ENCODE measurements at places on chromosomes 7 and 10. TPM values are rescaled to one million over a fixed set of nuclear protein-coding genes. Genes with fewer than 3 reads are reported as not detected.

ANKRD7 gene
- 0.40 TPM for total RNA-seq

FAM25G gene
- total RNA-seq = not detected

ZNF467 gene
- total RNA-seq = 4.5 TPM

FRMPD2 gene
- total RNA-seq = 0.16 TPM

IFIT1 gene
- 43.3 TPM for total RNA-seq

CRYGN gene
- not detected for total RNA-seq

ANK3 gene
- total RNA-seq = 262 TPM

DNA sequence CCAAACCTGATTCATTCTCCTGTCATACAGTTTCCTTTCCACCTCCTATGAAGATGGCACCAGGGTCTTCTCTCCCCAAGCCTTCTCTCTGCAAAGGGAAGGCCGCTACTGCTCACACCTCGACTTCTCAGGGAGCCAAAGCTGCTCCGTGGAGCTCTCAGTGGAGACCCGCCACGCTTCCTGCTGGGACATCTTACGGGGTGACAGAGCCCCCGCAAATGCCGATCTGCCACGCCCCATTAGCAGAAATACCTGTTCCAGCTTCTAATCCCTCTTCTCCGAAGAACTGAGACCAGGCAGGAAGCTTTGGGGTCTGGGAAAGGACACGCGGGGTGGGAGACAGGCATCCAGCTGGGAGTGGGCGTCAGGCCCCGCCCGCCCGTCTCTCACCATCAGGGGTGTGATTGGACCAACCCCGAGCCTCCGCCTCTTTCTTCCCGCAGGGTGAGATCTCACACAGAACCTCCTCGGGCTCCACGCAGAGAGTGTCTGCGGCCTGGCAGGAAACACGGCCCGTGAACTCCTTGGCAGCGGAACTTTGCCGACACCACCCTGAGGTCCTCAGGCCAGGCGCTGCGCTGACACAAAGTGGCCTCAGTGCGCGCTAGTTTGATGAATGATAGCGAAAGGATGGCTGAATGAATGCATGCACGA, 12.0 kb upstream of the CALML5 start:
- H3K36me3 ChIP-seq = no peaks in the 10 kb centered on the region
- no peak overlapping the region for H3K4me3 ChIP-seq
- H3K4me1 ChIP-seq = no peaks in the 10 kb centered on the region
- DNase-seq = no peak
- H3K27ac ChIP-seq = no peak overlapping the region

- peak overlapping the region; percentile 82 for H3K27ac ChIP-seq
- DNase-seq = no peak
- no peak overlapping the region for H3K4me3 ChIP-seq
- H3K36me3 ChIP-seq = no peaks in the 10 kb centered on the region
- H3K4me1 ChIP-seq = peaks cover 40% of the 10 kb centered on the region
Measured at GRCh38 chr7:92697012-92697411, 106.8 kb upstream of the FAM133B start.

DNA sequence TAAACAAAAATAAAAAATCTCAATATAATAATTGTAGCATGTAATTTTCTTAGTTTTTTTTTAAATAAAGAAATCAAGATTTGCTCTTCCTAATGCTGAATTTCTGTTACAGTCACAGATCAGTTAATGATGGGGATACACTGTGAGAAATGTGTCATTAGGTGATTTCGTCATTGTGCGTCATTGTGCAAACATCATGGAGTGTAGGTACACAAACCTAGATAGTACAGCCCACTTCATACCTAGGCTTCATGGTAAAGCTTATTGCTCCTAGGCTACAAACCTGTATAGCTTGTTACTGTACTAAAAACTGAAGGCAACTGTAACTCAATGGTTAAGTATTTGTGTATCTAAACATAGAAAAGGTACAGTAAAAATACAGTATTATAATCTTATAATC, 74.4 kb upstream of the LSM8 start:
- no peaks in the 10 kb centered on the region for H3K36me3 ChIP-seq
- no peak overlapping the region for H3K27ac ChIP-seq
- DNase-seq = no peak
- no peaks in the 10 kb centered on the region for H3K27me3 ChIP-seq
- no peaks in the 10 kb centered on the region for H3K4me1 ChIP-seq

- H3K4me3 ChIP-seq = no peak overlapping the region
- H3K27me3 ChIP-seq = no peaks in the 10 kb centered on the region
- H3K27ac ChIP-seq = no peak overlapping the region
- DNase-seq = no peak
- no peaks in the 10 kb centered on the region for H3K36me3 ChIP-seq
Measured at GRCh38 chr10:78464856-78465267, 431.2 kb downstream of the RPS24 start.

- no peak overlapping the region for H3K27ac ChIP-seq
- H3K4me1 ChIP-seq = no peaks in the 10 kb centered on the region
- H3K36me3 ChIP-seq = no peaks in the 10 kb centered on the region
- no peak overlapping the region for H3K4me3 ChIP-seq
- H3K27me3 ChIP-seq = no peaks in the 10 kb centered on the region
- DNase-seq = no peak
Measured at GRCh38 chr7:139181404-139181803, 49.6 kb upstream of the UBN2 start.

DNA sequence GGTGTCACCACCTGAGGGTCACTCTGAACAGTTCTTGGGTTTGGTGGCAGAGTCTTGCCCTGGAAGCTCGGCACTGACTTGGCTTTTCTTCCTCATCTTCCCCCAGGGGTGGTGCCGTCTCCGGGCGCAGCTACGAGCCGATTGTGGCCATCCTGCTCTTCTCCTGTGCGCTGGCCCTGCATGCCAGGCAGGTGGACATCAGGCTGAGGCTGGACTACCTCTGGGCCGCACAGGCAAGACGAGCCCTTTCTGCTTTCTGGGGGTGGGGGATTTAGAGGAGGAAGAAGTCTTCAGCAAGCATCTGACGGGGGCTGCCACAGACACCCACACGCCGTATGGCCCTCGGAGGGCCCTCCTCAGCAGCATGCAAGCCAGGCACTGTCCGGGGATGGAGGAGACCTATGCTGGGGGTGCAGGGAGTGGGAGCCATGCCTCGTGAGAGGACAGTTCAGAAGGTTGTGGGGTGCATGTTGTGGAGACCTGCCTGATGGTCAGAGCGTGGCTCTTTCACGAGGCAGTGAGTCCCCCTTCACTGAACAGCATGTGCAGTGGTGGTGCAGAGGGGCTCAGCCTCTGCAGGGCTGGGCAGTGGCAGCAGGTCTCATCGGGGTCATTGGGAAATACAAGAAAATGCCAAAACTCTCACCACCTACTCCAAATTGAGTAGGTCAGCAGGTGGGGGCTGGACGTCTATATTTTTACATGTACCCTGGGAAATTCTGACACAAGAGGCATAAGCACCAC, 112.4 kb downstream of the ADCY1 start:
- peaks cover 18% of the 10 kb centered on the region for H3K36me3 ChIP-seq
- peaks cover 21% of the 10 kb centered on the region for H3K4me1 ChIP-seq
- no peak for DNase-seq
- H3K4me3 ChIP-seq = no peak overlapping the region
- no peak overlapping the region for H3K27ac ChIP-seq

- H3K36me3 ChIP-seq = no peaks in the 10 kb centered on the region
- peaks cover 26% of the 10 kb centered on the region for H3K27me3 ChIP-seq
- DNase-seq = peak; percentile 23
- H3K4me3 ChIP-seq = peak overlapping the region; percentile 74
Measured at GRCh38 chr7:520503-521161, 986 bp upstream of the PDGFA start.

DNA sequence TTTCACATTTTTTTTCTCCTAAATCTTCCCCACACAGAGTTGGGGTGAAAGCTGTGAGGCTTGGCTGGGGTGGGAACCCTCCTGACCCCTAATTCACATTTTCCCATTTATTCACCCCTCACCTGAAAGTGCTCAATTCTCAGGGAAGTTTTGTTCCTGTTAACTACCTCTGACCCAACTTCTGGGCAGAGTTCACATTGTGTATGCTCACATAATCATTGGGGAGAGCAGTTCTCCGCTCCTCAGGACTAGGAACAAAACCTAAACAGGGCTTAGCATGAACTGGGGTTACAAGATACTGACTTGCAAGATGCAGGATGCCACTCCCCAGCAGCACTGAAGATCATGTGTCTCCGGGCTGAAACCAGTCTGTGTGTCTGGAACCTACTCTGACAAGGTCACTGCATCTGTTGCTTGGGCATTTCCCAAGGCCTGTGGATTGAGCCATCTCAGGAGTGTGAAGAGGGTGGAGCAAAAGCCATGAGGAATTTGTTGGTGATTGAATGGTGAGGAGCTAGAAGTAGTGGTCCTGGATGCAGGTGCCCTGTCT, 258.1 kb upstream of the IGFBP3 start:
- DNase-seq = no peak
- no peak overlapping the region for H3K27ac ChIP-seq
- no peaks in the 10 kb centered on the region for H3K36me3 ChIP-seq
- H3K4me3 ChIP-seq = no peak overlapping the region

GRCh38 chr7:107860981-107861652, 29.9 kb upstream of the DLD start:
- no peak overlapping the region for H3K27ac ChIP-seq
- H3K27me3 ChIP-seq = no peaks in the 10 kb centered on the region
- no peaks in the 10 kb centered on the region for H3K36me3 ChIP-seq
- no peak overlapping the region for H3K4me3 ChIP-seq
- no peak for DNase-seq
- H3K4me1 ChIP-seq = no peaks in the 10 kb centered on the region

- DNase-seq = peak; percentile 11
- no peaks in the 10 kb centered on the region for H3K4me1 ChIP-seq
- H3K27ac ChIP-seq = no peak overlapping the region
- H3K36me3 ChIP-seq = no peaks in the 10 kb centered on the region
Measured at GRCh38 chr10:33355274-33355673, 20.8 kb upstream of the NRP1 start.

DNA sequence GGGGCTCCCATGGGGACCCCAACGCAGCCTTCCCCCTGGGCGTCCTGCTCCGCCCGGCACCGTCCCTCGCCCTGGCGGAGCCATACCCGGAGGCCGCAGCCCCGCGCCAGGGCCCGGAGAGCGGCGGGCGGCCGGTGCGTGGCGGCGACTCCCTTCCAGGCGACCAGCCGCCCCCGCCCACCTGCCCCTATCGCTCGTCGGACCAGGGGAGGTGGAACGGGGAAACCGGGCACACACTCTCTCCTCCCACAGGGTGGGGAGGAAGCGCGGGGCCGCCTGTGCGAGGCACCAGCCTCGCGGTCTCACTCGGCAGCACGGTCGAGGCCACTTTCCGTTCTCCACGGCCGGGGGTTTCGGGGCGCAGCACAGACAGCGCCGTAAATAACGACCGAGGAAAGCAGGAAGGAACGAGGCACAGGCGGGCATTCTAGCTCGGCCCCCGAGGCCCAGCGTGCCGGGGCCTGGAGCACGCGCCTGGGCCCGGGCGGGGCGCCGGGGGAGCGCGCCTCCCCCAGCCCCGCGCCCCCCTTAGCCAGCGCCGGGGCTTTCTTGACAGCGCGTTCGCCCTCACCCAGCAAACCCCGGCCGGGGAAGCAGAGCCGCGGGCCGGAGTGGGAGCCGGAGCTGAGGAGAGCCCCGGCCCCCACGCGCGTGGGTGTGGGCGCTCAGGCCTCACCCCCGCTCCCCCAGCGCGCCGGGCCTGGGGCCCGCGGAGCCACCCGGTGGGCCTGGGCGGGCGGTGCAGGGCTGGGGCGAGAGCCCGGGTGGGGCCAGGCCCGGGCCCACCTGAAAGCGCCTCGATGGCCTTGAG, 936 bp downstream of the IGF2BP3 start:
- peaks cover 100% of the 10 kb centered on the region for H3K27me3 ChIP-seq
- peaks cover 49% of the 10 kb centered on the region for H3K4me1 ChIP-seq
- H3K36me3 ChIP-seq = no peaks in the 10 kb centered on the region
- H3K4me3 ChIP-seq = peak overlapping the region; percentile 25

Measured in heart right ventricle (tissue), 16 donors.